ENCODE measurements at places on chromosomes 6 and 20.
A peak's percentile ranks its signal among the peaks of the same experiment; 100 is the strongest.

GRCh38 chr6:138297761-138298298 lies 79.5 kb upstream of the PBOV1 start:
- H3K27me3 ChIP-seq, result no peaks in the 10 kb centered on the region
- H3K36me3 ChIP-seq, result no peaks in the 10 kb centered on the region
- H3K4me3 ChIP-seq, result no peak overlapping the region
- H3K4me1 ChIP-seq, result no peaks in the 10 kb centered on the region
- no peak for DNase-seq
- H3K27ac ChIP-seq, result no peak overlapping the region

GRCh38 chr6:73586416-73586974 lies 65.7 kb upstream of the EEF1A1 start:
- peak overlapping the region; percentile 51 for H3K4me3 ChIP-seq
- no peaks in the 10 kb centered on the region for H3K36me3 ChIP-seq
- peak; percentile 21 for DNase-seq

GRCh38 chr6:148711833-148712654 lies 34.8 kb upstream of the UST start:
- no peak overlapping the region for H3K4me3 ChIP-seq
- no peaks in the 10 kb centered on the region for H3K4me1 ChIP-seq
- H3K36me3 ChIP-seq, result no peaks in the 10 kb centered on the region
- H3K27ac ChIP-seq, result no peak overlapping the region
- no peak for DNase-seq

DNA sequence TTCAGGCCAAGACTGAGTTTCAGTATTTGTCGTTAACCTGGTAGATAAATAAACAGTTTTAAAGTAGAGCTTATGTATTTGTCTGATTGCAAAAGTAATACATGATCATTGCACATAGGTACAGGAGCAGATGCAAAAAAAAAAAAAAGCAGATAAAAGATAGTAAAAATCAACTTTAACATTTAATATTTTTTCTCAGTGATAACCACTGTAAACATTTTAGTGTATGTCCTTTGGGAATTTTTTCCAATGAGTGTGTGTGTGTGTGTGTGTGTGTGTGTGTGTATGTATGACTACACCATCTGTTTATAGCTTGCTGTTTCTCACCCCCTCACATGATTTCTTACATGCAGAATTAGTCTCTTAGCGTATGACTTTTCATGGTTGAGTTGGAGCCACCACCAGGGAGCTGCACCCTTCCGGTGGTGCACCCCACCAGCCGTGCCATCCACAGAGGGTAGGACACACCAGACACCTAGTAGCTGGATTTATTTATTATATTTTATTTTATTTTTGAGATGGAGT lies 26.3 kb downstream of the WRNIP1 start:
- H3K4me1 ChIP-seq, result peaks cover 19% of the 10 kb centered on the region
- no peaks in the 10 kb centered on the region for H3K27me3 ChIP-seq
- no peak overlapping the region for H3K27ac ChIP-seq

- no peak for DNase-seq
- H3K27ac ChIP-seq, result no peak overlapping the region
- no peaks in the 10 kb centered on the region for H3K27me3 ChIP-seq
- H3K36me3 ChIP-seq, result no peaks in the 10 kb centered on the region
- no peak overlapping the region for H3K4me3 ChIP-seq
- H3K4me1 ChIP-seq, result no peaks in the 10 kb centered on the region
Observed at GRCh38 chr6:168156742-168157265, 77.8 kb upstream of the FRMD1 start.

DNA sequence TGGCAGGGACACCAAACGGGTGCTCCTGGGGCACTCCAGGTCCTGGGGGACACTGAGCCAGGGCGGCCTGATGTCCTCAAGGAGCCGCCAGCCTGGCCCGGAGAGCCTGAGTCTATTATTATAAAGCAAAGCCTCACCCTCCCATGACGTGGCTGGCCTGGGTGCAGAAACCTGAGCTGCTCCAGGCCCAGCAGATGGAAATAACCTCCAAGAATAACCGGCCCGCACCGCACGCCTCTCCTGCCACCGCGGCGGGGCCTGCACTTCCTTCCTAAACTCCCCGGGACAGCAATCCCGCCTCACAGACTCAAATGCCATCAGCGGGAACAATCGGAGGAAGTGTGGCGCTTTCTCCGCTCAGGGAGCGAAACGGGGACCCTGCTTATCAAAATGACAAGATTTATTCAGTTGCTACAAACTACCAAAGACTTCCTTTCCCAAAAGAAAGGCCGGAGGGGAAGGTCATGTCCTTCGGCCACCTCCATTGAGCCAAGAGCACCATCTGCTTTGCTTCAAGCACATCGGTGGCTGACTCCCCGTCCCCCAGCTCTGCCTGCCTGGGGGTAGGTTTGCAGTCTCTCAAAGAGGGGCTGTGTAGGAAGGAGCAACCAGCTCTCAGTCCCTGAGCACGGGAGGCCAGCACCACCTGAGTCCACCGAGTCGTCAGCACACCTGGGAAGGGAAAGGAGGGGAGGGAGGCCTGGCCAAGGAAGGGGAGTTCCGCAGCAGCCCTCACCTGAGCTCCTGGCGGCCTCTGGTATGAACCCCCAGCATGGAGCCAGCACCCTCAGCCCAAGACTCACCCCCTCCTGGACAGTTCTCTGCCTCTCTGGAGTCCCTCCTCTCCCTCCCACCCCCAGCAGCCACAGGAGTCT lies 78.6 kb upstream of the QKI start:
- H3K4me3 ChIP-seq, result no peak overlapping the region
- H3K27me3 ChIP-seq, result no peaks in the 10 kb centered on the region
- no peaks in the 10 kb centered on the region for H3K4me1 ChIP-seq
- H3K36me3 ChIP-seq, result no peaks in the 10 kb centered on the region
- no peak for DNase-seq

DNA sequence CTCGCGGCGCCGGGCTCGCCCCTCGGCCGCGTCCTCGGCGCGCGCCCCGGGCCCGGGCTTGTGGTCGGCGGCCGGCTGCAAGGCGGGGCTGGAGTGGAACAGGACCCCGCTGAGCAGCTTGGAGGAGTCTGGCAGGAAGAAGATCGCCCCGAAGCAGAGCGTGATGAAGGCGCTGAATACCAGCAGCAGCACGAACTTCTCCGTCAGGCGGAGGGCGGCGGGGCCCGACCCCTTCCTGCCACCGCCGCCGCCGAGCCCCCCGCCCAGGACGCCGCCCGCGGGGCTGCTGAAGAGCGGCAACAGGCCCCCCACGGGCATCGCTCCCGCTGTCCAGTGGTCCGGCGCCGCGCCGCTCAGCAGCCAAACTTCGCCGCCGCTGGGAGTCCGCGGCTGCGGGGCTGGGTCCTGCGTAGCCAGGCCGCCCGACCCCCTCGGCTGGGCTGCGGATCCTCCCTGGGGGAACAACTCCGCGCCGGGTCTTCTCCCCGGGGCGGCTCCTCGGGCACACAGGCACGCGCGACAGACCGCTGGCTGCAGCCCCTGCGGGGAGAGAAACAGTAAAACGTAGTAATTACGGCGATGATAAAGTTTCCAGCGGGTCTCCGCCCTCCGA lies 707 bp downstream of the MAN1A1 start:
- peak overlapping the region; percentile 85 for H3K4me3 ChIP-seq
- H3K36me3 ChIP-seq, result peaks cover 9% of the 10 kb centered on the region
- peak; percentile 18 for DNase-seq
- peak overlapping the region; percentile 83 for H3K27ac ChIP-seq
- H3K27me3 ChIP-seq, result no peaks in the 10 kb centered on the region

- no peak overlapping the region for H3K27ac ChIP-seq
- no peaks in the 10 kb centered on the region for H3K4me1 ChIP-seq
- H3K4me3 ChIP-seq, result no peak overlapping the region
- DNase-seq, result no peak
Observed at GRCh38 chr6:117266257-117267053, 1.1 kb downstream of the VGLL2 start.

DNA sequence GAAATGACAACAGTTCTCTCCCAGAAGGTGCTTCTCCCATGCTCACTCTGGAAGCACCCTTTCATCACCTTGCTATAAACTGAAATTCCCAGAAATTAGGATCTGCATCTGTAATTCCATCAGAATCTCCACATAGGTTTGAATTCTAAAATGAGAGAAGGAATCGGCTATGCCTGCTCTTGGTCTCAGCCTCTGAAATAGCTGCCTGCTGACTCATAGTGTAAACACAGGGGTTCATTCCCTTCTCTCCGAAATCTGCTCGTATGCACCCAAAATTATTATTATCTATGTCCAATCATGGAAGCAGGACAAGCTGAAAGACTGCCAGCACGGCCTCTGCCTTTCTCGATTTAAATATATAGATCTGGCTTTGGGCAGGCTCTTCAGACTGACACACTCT lies 74.6 kb upstream of the TAB2 start:
- H3K36me3 ChIP-seq, result no peaks in the 10 kb centered on the region
- no peak overlapping the region for H3K4me3 ChIP-seq
- no peaks in the 10 kb centered on the region for H3K27me3 ChIP-seq
- H3K27ac ChIP-seq, result no peak overlapping the region
- DNase-seq, result no peak

DNA sequence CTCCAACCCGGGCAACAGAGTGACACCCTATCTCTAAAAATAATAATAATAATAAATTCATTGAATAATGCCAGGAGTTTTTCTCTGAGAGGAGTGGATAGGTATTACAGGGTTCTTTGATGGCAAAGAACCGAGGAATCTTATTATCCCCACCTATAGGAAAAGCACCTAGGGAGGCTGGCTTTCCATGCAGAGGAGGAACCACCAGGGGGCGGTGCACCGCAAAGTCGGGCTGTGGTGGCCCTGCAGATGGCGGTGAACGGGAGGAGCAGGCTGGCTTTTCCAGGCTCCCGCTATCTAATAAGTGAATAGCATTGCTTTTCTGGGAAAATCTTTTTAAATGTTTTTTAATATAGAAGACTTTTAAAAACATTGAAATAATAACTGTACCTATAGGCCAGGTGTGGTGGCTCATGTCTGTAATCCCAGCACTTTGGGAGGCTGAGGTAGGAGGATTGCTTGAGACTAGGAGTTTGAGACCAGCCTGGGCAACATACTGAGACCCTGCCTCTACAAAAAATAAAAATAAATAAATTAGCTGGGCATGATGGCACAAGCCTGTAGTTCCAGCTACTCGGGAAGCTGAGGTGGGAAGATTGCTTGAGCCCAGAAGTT lies 864.2 kb downstream of the KIF16B start:
- no peaks in the 10 kb centered on the region for H3K27me3 ChIP-seq
- no peaks in the 10 kb centered on the region for H3K36me3 ChIP-seq
- DNase-seq, result peak; percentile 9
- no peak overlapping the region for H3K4me3 ChIP-seq
- H3K4me1 ChIP-seq, result no peaks in the 10 kb centered on the region
- no peak overlapping the region for H3K27ac ChIP-seq

DNA sequence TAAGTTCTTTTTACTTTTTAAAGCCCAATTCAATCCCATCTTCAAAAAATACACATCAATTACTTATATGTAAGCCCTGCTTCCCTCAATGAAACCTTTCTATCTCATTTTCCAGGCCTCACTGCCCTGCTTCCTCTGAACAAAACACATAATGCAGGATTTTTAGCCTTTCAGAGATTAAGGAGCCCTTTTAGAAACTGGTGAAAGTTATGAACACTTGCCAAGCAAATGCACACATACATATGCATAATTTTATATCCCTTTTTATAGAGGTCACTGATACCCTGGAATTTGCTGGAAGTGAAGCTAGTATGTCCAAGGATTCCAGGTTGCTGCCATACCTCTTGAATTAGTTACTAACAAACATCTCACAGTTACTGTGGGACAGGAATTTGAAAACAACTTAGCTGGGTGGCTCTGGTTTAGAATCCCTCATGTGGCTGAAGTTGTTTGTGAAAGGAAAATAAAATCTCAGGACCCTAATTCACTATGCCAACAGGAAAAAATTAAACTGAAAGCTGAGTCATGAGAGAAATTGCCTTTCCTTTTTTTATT lies 75.8 kb downstream of the UBE3D start:
- H3K27me3 ChIP-seq, result no peaks in the 10 kb centered on the region
- no peak overlapping the region for H3K27ac ChIP-seq
- H3K4me1 ChIP-seq, result no peaks in the 10 kb centered on the region

GRCh38 chr6:101502818-101503217 lies 109.3 kb downstream of the GRIK2 start:
- no peaks in the 10 kb centered on the region for H3K36me3 ChIP-seq
- H3K27ac ChIP-seq, result no peak overlapping the region
- H3K4me1 ChIP-seq, result no peaks in the 10 kb centered on the region
- H3K4me3 ChIP-seq, result no peak overlapping the region

DNA sequence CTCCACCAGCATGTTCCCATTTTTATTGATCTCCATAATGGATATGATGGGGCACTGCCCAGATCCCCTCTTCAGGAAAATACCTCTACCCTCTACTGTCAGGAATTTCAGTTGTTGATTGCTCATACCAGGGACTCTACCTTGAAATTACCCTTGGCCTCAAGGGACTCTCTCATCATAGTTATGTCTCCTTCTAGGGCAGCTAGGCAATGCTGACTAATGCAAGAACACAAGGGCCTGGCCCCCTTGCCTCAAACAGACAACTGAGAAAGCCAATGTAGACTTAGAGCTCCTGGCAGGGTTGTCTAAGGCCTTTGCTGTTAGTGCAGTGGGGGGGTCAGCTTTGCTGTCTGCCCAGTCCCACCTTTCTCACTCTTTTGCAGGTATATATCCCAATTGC lies 493.1 kb downstream of the BTBD3 start:
- no peaks in the 10 kb centered on the region for H3K27me3 ChIP-seq
- no peak for DNase-seq
- H3K27ac ChIP-seq, result no peak overlapping the region

DNA sequence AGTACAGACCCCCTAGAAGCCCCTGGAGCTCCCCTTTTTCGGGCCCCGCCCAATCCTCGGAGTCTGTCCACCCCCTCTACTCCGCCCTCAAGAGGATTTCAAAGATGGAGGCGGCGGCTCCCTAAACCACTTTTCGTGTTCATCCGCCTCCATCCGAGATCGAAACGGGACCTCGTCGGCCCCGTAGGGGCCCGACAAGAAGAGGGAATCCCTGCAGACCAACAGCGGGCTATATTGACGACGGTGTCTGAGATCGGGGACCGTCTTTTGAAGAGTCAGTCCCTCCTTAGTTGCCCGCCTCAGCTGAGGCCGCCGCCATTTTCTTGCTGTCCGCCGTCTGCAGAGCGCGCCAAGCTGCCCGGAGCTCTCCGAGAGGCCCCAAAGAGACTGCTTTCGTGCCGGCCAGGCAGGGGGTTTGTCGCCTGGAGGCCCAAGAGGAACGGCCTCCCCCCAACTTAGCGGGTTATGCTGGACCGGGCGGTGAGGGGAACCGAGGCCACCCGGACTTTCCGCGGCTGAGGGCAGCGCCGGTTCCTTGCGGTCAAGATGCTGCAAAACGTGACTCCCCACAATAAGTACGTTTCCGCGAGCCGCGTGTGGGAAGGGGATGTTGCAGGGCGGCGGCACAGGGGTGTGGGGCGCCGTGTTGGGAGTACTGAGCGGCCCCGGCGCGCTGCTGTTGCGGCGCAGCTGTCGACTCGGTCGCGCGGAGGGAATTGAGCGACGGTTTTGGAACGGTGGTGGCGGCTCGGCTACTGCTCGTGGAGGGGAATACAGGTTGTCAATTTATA lies 4.2 kb downstream of the BRD2 start:
- peak overlapping the region; percentile 76 for H3K4me3 ChIP-seq
- peaks cover 27% of the 10 kb centered on the region for H3K4me1 ChIP-seq
- H3K27me3 ChIP-seq, result no peaks in the 10 kb centered on the region
- H3K27ac ChIP-seq, result peak overlapping the region; percentile 88
- peaks cover 31% of the 10 kb centered on the region for H3K36me3 ChIP-seq
- peak; percentile 62 for DNase-seq

GRCh38 chr6:29005183-29005885 lies at the start of gene ZNF311:
Gene ZNF311 (minus strand): TSS chr6:29005315. CDS start chr6:29003954, 1,361 bp downstream.
- H3K27ac ChIP-seq, result peak within 1 kb of the TSS; percentile 66
- DNase-seq, result peak; percentile 56
- H3K36me3 ChIP-seq, result no peaks in the 10 kb centered on the region
- peak within 1 kb of the TSS; percentile 51 for H3K4me3 ChIP-seq

All from naive thymus-derived CD4-positive, alpha-beta T cell (primary cell).